ENCODE measurements at places on chromosomes 6 and 20.
A peak's percentile ranks its signal among the peaks of the same experiment; 100 is the strongest.

GRCh38 chr6:127765949-127766348 lies 134.9 kb downstream of the THEMIS start:
- no peak for DNase-seq

DNA sequence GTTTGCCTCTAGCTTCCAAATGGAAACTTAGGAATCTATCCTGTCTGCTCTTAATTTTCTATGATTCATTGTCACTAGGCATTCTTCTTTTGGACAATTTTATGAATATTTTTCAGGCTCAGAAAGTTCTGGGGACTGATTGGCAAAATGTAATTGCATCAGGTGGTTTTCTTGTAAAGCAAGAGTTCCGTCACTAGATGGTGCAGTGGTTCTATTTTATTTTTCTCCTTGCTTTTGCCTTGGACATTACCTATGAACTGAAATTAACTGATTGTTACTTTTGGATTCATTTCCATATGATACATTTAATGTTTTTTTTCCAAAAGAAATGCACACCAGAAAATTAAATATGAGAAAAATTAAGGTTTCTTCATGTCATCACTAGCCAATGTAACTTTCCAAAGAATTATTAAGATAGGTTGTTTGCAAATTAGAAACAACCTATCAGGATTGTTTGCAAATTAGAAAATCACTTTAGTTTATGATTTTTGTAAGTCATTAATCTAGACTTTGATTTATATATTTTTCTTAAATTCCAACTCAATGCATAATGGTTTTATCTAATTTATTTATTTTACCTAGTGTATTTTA lies 48.0 kb downstream of the TMEM170B start:
- no peak for DNase-seq

DNA sequence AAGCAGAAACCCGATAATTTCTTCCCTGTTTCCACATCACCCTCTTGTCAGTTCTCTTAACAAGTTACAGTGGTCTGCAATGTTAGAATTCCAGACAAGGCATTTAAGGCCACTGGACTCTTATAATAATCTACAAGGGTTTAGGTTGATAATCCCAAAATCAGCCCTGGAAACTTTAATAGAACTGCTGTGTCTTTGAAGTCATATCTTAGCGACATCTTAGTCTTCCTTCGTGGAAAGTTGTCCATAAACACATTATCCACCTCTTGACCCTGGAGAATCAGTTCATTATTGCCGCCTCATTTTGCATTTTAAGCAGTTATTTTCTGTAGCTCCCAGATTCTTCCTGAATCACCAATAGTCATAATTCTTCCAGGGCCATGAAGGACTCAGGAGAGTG lies 108.6 kb upstream of the PLCB4 start:
- no peak for DNase-seq

DNA sequence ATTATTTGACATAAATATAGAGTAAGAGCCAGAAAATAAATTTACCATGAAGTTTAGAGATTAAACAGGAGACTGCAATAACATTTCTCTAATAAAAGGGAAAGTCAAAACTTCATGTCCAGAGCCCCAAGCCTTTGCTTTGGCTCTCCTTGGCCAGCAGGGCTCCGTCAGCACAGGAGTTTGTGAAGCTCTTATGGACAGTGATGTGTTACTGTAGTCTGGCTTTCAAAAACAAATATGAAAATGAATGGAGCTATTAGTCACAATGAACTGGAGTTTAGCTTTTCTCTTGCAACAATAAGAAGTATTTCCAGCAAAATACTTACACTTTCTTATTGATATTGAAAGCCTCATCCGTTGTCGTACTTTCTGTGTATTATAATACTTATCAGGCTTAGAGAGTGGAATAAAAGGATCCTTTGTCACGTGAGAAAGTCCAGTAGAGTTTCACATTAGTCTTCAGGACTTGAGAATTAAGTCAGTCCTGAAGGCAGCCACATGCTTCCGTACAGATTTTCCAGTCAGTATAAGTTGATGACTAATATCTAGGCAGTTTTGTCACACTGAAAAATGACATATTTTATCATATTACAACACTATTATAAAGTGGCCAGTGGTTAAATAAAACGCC lies 117.0 kb upstream of the PRL start:
- peak; percentile 11 for DNase-seq

- no peak for DNase-seq
Measured at GRCh38 chr6:13689511-13690256, 22.0 kb downstream of the RANBP9 start.

DNA sequence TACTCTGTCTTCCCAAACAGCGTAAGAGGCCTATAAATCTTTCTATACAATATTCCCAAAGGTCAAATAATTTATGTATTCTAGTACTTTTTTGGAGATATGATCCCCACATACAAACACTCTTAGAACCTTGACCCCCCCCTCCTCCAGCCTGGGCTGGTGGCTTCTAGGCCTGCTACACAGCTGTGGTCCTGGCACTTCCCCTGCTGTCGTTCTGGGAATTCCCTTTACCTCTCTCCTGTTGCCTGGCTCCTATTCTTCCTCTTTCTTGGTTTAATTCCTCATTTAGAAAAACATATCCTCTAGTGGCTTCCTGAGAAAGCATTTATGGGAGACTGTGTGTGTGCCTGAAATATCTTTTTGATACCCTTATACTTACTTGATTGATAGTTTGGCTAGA lies 4.1 kb upstream of the TXLNB start:
- DNase-seq: no peak

Data from NCI-H1048 (cell line).